ENCODE measurements at places on chromosomes 13 and 19.

GRCh38 chr13:32866921-32867320 is 149.3 kb upstream of the KL start:
- no peak for DNase-seq

DNA sequence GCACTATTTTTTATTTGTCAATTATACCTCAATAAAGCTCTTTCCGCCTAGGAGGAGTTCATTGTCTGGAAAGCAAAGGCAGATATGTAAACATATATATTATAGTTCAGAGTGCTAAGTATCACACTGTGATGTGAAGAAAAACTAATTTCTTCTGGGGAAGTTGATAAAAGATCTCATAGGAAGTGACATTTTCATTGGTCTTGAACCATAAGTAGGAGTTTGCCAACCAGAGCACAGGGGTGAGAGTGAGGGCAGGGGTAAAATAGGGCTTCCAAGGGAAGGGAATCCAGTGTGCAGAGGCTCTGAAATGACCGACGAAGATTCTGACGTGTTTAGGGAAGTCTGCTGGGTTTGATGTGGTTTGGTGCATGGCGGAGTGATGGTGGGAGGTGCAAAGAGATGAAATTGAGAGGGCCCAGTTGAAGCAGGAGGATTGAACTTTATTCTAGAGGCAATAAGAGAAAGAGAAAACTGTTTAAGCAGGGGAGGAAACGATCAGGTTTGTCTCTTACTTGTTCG is 780 bp upstream of the GTF2F2 start:
- no peak for DNase-seq

DNA sequence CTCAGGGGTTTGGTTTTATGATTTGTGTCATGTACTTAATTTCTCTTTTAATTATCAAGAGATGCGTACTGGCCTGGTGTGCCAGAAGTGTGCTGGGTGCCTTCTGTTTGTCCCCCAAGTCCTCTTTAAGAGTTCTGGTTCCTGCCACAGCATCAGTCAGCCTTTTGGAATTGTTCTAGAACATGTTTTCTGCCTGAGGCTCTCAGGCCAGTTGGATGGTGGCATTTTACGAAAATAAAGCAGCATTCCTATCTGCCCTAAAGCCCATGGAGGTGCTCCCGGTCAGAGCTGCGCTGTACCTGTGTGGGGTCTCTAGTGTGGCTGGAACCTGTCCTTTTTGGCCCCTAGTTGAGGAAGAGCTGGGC is 54.1 kb downstream of the TSSK6 start:
- DNase-seq: no peak

GRCh38 chr13:32530841-32531253 is 7.7 kb downstream of the N4BP2L2 start:
- no peak for DNase-seq

- DNase-seq: peak; percentile 86
Observed at GRCh38 chr19:6750062-6750461, 10.6 kb downstream of the TRIP10 start.

DNA sequence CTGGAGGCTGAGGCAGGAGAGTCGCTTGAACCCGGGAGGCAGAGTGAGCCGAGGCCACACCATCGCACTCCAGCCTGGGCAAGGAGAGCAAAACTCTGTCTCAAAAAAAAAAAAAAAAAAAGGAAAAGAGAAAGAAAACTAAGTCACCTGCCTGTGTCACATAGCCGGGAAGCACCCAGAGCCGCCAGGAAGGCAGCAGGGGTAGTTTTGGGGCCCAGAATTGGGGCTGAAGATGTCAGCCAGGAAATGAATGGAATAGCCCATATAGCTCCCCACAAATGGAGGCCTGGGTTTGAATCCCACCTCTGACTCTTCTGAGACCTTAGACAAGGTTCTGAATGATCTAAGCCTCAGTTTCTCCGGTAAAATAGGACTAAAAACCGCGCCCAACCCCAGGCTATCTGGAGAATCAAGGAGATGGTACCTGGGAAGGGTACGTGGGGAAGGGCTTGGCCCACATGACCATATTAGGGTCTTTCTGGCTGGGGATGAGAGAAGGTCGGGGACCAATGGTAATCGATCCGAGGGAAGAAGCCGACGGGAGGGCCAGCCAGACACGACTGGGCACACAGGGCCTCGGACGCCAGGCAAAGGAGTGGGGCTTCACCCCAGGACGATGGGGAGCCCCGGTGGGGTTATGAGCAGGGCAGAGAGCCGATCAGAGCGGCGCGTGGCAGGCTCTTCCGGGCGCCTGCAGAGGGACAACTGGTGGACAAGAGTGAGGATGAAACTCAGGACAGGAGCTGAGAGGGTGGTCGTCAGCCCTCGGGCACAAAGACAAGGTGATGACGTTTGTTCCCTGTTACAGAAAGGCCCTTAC is 14.4 kb downstream of the CCDC124 start:
- no peak for DNase-seq

DNA sequence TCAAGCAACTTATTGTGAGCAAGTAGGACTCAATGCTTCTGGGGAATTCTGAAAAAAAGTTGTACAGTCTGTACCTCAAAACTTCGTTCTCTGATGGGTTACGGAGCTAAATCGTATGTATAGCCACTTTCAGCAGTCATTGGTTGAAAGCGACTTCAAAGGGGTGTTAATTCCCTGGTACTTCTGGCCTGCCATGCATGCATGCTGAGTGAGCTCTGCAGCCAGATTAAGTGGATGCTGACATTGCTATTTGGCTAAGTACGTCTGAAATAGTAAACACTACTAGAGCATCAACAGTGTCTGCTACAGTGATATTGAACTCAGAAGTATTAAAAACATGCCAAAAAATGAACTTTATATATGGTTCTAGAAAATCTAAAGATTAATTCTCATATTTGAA is 1183.1 kb upstream of the PCDH20 start:
- no peak for DNase-seq

DNA sequence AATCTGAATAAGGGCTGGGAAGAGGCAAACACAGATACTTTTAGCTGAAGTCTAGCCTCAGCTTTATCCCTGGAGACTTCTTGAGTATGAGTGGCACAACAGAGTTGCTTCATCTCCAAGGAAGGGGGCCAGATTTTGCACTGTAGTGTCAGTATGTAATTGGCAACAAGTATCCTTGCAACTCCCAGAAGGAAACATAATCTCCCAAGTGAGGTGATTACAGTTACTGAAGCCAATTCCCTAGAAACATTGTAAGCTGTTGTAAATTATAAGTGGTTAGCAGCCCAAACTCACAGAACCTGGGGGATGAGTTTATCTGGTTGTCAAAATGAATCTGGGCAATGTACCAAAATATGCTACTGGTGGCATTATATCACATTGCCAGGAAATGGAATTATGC is 2065.7 kb upstream of the PCDH20 start:
- no peak for DNase-seq

DNA sequence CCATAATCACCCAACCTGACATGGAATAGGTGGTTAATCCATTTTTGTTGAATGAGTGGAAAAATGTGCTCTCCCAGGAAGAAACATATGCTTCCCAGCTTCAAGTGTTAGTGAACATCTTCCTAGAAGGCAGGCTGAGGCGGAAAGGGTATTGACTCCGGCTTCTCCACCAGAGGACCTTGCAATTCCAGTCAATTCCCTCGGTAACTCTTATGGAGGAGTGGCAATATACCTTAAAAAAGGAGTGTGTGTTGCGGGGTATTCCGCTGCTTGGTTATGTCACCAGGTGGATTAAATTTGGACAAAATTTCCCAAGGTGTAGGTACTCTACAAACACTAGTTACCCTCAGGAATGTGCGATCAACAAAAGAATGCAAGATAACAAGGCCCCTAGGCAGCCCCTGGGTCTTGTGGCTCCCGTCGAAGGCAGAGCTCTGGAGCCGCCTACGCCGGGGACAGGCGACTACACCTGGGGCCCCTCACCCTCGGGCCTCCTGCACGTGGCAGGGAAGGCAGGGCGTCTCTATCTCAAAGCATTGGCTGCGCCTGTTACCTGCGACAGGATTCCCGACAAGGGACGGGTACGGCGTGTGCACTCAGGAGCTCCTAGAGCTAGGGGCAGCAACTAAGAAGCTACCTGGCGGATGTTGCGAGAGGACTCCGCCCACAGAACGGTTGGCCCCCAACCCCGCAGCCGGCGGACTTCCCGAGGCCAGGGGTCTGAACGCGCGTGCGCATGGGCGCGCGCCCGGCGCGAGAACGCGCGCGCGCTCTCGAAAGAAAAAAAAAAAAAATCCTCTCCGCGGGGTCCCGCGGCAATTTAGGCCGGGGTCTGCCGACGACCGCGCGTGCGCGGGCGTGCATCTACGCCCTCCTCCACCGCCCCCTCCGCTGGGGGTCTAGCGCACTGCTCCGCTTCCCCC is at the start of gene WDR87:
WDR87 (minus strand) TSS at position 649 of the 923 bp plus-strand sequence. CDS start 8,355 bp downstream, outside the sequence.
- no peak for DNase-seq

GRCh38 chr13:30832845-30833332 is 73.2 kb upstream of the MEDAG start:
- DNase-seq: no peak

GRCh38 chr13:80039000-80039399 is 301.9 kb downstream of the SPRY2 start:
- no peak for DNase-seq

GRCh38 chr19:18843960-18844359 is 12.2 kb downstream of the UPF1 start:
- no peak for DNase-seq

DNA sequence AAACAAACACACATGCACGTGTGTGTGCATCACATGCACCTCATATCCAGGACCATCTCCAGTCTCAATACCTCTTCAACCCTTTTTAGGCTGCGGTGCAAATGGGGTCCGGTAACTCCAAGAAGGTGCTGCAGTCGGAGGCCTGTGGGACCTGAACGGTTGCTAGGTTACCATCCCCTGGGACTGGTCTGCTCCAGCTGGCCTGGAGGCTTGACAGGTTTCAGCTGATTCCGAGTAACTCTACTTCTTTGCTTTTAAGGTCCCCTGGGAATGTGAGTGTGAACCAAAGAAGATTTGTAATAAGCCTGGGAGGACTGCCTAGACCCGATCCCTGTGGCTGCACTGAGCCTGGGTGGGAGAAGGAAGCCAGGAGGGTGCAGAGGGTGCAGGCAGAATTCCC is 117.5 kb downstream of the CCNA1 start:
- DNase-seq: no peak

GRCh38 chr13:49225223-49226042 is 5.3 kb downstream of the MLNR start:
- no peak for DNase-seq

DNA sequence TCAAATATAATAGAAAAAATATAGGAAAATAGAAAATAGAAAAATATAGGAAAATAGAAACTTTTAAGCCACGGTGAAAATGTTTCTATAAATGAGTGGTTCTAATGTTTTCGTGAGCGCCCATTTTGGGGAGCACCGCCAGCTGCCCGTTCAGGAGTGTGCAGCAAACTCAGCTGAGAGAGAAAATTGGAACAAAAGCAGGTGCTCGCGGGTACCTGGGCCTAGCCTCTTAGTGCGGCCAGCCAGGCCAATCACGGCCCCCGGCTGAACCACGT is 204 bp upstream of the PDX1 start:
- no peak for DNase-seq

DNA sequence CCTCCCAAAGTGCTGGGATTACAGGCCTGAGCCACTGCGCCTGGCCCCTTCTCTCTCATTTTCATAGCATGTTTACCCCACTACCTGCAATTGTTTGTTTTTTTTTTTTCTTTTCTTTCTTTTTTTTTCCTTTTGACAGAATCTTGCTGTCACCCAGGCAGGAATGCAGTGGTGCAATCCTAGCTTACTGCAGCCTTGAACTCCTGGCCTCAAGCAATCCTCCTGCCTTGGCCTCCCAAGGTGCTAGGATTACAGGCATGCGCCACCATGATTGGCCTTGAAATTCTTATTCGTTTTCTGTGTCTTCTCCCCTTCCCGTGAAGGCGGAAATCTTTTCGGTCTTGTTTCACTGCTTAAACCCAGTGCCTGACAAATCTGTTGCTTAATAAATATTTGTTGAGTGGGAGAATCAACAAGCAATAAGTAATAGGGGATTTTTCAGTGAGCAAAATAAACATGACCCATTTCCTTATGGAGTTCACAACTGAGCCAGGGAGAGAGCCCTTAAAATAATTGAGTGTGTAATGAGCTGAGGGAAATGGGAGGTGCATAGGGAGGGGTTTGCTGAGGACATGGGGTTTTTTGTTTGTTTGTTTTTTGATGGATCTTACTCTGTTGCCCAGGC is 1.8 kb upstream of the INSR start:
- DNase-seq: no peak

DNA sequence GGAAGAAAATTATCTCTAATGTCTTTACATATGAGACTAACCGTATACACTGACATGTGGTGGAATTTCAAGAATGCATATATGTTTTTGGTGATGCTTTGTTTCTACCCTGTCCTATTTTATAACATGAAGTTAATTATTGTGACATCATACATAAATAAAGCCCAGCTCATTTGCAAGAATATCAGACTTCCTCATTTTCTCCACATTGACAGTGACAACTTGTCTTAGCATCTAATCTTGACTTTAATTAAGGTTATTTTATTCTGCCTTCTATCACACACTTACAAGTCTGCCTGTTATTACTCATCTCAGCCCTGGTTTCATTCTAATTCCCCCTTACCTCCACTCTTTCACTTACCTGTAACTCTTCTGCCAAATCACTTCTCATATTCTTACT is 140.6 kb upstream of the STARD13 start:
- no peak for DNase-seq

GRCh38 chr19:5143471-5144411 is 174.8 kb downstream of the KDM4B start:
- DNase-seq: no peak

GRCh38 chr13:113565526-113566226 is 18.9 kb upstream of the TFDP1 start:
- peak; percentile 36 for DNase-seq

- DNase-seq: peak; percentile 85
Observed at GRCh38 chr13:59409211-59409610, 754.5 kb downstream of the DIAPH3 start.

DNA sequence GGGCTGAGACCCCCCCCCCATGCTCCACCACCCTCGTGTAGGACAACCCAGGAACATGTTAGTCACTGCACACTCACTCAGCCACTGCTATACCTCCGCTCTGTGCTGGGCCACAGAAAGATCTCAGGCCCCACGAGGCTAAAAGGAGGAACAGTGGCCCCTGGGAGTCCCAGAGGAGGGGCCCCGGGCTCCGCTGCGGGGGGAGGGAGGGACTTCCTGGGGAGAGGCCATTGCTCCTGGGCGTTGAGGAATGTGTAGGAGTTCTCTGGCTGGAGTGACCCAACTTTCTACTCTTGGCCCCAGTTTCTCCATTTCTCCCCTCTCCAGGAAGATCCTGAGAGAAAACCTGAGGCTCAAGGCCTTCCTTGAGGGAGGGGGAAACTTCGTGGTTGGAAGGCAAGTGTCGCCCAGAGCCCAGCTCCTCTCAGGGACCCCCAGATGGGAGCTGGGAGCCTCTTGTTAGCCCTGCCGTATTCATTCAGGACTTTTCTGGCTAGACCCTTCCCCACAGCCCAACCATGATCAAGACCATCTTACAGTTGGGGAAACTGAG is 13.6 kb downstream of the ONECUT3 start:
- DNase-seq: no peak

All from sigmoid colon (tissue), 7 donors.